Right ventricle myocardium inferior (tissue), 1 donor: ENCODE measurements at places on chromosomes 5 and 9. TPM values are rescaled to one million over a fixed set of nuclear protein-coding genes. Genes with fewer than 3 reads are reported as not detected.

DNA sequence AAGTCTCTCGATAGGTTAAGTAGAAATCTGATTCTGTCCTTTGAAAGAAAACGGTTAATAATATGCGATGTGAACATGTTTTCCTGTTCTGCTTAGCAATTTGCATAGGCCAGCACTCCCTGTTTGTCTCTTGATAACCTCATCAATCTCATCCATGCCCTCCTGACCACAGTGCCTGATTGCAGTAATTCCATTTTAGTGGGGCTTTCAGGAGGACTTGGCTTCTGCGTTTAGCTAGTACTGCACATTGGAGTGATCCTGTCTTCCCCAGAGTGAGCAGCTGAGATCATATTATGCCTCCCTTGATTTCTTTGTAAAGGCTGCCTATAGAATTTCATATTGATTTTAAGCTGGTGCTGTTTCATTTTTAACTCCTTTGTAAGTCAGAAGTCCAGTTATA, 335.9 kb upstream of the ISL1 start:
- no peak for DNase-seq

DNA sequence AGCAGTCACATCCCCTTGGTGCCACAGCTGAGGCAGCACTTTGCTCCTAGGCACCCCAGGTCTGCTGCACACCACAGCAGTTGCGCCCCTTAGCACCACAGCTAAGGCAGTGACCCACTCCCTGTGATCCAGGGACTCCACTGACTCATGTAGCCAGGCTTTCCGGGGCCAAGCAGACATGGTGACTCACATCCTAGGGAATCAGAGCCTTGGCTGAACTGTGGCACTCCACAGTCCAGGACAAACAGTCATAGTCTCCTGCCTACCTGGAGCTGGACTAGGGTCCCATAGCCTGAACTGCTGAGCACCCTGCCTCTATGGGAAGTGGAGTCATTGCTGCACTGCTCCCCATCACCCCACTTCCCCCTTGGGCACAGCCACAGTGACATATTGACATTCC, 338.7 kb downstream of the NPR3 start:
- no peak for DNase-seq

Gene MEIKIN
- not detected for total RNA-seq

Gene SPAAR
- 9.6 TPM for total RNA-seq

GRCh38 chr9:68480807-68481206, 59.9 kb downstream of the TMEM252 start:
- no peak for DNase-seq

- DNase-seq = no peak
Observed at GRCh38 chr5:68698025-68698940, 395.5 kb upstream of the SLC30A5 start.

DNA sequence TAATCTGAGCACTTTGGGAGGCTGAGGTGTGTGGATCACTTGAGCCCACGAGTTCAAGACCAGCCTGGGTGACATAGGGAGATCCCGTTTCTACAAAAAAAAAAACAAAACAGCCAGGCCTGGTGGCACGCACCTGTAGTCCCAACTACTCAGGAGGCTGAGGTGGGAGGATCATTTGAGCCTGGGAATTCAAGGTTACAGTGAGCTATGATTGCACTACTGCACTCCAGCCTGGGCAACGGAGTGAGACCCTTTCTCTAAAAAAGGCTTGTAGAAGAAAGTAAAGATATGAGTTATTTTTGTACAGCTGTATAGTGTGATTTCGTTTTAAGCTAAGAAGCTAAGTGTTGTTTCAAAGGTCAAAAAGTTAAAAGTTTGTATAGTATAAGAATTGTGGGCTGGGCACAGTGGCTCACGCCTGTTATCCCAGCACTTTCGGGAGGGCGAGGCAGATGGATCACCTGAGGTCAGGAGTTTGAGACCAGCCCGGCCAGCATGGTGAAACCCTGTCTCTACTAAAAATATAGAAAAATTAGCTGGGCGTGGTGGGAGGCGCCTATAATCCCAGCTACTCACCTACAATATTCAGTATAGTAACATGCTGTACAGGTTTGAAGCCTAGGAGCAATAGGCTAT, 18.8 kb downstream of the UBE2R2 start:
- no peak for DNase-seq

DNA sequence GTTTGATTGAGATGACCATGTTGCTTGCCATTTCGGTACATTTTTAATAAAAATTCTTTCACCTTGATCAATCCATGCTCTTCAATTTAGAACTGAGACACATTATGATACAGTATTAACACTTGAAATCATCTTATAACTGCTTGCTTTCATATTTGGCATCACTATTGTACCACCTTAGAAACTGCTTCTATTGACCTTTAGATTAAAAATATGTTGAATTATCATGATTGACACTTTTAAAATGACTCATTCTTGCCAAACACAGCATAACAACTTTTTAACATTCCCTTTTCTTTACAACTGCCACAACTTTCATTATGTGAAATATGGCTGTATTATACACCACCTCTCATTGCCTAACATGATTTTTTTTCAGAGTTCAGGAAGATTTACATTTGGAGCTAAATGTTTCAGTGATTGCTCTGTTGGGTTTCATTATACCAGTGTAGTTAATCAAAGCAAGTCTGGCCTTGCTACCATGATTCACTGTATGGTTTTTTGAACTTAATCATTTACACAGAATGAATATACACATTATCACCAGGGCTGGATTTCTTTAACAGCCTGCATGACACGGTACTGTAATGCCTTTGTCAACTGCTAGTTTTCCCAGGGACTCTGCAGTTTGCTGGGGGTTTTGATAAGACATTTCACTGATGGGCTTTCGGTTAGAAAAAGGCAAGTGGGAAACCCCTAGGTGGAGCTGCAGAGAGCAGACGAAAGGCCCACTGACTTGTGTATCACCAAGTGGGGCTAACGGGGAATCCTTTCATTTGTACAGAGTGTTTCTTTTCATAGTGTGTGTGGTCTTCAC, 93.6 kb upstream of the TLE4 start:
- no peak for DNase-seq

- no peak for DNase-seq
Observed at GRCh38 chr5:157215514-157216167, 35.0 kb downstream of the ITK start.

- no peak for DNase-seq
Observed at GRCh38 chr9:37432020-37432419, 9.5 kb downstream of the GRHPR start.

DNA sequence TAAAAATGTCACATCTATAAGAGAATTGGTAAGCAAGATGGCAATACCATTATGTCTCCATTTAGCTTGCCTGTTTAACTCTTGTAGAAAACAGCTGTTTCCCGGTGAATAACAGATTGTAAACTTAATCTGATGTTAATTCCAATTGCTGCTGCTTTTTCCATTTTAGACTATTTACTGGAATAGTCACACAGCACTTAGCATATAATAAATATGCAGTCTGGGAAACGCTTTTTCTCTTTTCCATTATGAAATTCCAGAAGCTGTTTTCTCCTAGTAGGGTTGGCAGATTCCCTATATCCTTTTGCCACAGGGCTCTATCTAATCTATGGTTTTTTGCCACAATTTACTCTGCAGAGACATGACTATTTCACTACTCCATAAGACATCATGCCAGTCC, 148.0 kb downstream of the CEMIP2 start:
- no peak for DNase-seq

DNA sequence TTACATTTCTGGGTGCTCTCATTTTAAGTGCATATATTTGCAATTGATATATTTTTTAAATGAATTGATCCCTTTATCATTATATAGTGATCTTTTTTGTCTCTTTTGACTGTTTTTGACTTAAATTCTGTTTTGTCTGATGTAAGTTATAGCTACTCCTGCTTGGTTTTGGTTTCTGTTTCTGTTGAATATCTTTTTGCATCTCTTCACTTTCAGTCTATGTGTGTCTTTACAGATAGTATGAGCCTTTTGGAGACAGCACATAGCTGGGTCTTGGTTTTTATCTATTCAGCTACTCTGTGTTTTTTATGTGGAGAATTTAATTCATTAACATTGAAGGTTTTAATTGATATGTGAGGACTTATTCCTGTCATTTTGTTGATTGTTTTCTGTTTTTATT, 311.3 kb downstream of the SPATA31D1 start:
- DNase-seq = no peak

GRCh38 chr9:136012651-136013050, 51.5 kb upstream of the UBAC1 start:
- DNase-seq = peak; percentile 71
